ENCODE measurements at places on chromosomes 16 and 17.

DNA sequence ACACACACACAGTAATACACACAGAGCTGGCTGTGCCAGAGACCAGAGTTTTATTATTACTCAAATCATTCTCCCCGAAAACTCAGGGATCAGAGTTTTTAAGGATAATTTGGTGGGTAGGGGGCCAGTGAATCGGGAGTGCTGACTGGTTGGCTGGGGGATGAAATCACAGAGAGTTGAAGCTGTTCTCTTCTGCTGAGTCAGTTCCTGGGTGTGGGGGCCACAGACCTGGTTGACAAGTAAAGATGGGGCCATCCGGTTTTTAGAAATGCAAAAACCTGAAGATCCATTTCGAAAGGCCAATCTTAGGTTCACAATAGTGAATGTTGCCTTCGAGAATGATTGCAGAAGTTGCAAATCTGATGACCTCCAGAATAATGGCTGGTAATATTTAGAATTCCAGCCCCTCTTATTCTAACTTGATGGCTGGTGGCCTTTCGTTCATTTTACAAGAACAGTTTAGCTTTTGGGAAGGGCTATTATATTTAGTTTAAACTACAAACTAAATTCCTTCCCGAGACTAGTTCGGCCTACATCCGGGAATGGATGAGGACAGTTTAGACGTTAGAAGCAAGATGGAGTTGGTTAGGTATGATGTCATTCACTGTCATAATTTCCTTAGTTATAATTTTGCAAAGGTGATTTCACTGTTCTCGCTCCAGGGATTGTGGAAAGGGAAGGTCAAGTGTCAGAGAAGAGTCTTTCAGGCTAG, 123.2 kb downstream of the KCNJ18 start:
- DNase-seq: no peak

DNA sequence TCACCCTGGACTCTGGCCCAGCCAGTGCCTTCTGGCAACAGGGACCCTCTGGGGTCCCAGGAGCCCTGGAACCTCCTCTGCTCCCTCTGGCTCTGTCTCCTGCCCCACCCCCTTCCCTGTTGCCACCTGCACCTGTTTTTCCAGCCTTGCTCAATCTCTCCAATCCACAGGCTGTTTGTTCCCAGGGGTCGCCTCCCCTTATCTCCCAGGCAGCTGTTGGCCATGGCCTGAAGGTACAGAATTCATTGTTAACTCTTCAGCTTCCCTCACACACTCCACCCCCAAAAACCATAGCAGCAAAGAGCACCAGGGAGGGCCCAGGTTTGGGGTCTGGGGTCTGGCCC, 39.3 kb upstream of the TOB1 start:
- no peak for DNase-seq

DNA sequence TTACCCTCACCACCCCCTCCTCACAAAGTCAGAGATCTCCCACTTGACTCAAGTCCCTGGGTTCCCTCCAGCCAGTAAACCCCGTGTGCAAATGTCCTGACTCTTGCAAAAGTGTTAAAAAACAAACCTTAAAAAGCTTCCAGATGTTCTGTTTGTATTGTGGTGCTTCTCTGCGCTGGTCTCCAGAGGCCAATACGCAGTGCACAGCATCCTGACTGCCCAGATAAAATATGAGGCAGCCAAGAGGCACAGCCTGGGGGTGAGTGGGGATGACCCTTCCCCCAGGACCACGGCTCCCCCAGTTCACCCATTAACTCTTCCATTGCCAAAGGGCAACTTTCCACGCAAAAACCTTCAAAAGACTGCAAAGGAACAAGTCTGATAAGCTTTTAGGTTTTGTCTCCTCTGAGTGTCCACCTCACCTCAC, 291.8 kb downstream of the SOX9 start:
- DNase-seq: no peak

DNA sequence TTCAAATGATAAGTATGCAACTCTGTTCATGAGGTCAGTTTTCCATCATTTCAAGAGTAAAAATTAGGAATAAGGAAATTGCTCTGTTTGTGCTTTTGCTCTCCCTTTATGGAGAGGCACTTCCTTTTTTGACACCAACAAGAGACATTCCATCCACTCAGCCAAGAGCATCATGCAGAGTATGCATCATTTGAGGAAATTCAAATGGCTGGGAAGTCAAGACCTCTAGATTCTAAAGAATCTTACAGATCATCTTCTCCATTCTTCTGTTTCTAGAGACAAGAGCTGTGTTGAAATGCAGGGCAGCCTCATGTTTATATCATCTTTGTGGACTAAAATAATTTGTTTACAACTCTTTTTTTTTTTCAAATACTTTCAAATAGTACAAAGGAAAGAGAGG, 669.4 kb downstream of the CDH11 start:
- DNase-seq: no peak

- DNase-seq: peak; percentile 61
Observed at GRCh38 chr16:30382111-30382881, at the start of gene SEPTIN1. Gene SEPTIN1 (minus strand): TSS chr16:30382561. CDS start chr16:30382542, 19 bp downstream.

DNA sequence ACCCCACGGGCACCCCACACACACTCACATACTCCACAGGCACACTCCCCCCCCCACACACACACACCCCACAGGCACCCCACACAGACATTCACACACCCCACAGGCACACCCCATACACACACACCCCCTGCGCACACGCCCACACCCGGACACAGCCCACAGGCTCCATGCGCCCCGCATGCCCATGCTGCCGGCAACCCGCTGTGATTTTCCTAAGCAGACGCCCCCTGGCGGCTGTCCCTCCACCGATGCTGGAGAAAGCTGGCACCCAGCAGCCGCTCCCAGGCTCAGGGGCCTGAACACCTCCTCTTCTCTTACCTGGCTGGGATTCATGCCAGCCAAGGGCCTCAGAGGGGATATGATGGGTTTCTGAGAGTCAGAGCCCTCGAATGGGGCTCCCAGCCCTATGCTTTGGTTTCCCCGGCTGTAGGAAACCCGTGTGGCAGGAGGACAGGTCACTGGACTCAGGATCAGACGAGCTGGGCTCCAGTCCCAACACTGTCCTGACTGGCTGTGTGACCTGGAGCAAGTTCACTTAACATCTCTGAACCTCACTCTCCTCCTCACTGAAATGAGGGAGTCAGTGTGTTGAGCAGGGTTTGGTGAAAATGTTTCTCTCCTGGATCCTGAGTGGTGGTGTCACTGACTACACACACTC, 19.6 kb upstream of the TNFRSF13B start:
- DNase-seq: peak; percentile 82

GRCh38 chr16:84582958-84583516, 34.8 kb downstream of the COTL1 start:
- DNase-seq: no peak

DNA sequence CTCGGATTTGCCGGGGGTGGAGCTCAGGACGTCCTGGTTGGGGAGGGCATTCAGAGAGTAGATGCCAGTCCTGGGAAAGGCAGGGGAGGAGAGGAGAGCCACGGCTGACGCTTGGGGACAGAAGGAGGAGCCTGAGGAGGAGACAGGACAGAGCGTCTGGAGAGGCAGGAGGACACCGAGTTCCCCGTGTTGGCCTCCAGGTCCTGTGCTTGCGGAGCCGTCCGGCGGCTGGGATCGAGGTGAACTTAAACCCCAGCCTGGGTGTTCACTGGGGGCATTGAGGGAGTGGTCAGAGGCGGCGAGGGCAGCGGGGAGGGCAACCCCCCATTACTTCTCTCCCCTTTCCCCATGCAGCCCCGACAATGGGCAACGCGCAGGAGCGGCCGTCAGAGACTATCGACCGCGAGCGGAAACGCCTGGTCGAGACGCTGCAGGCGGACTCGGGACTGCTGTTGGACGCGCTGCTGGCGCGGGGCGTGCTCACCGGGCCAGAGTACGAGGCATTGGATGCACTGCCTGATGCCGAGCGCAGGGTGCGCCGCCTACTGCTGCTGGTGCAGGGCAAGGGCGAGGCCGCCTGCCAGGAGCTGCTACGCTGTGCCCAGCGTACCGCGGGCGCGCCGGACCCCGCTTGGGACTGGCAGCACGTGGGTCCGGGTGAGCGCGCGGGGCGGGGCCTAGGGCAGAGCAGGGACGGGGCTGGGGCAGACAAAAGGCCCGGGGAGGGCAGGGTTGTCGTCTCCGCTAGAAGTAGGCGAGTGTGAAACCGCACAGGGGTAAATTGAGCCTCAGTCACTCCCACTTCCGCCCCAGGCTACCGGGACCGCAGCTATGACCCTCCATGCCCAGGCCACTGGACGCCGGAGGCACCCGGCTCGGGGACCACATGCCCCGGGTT, 3.7 kb downstream of the NOL3 start:
- DNase-seq: peak; percentile 56

DNA sequence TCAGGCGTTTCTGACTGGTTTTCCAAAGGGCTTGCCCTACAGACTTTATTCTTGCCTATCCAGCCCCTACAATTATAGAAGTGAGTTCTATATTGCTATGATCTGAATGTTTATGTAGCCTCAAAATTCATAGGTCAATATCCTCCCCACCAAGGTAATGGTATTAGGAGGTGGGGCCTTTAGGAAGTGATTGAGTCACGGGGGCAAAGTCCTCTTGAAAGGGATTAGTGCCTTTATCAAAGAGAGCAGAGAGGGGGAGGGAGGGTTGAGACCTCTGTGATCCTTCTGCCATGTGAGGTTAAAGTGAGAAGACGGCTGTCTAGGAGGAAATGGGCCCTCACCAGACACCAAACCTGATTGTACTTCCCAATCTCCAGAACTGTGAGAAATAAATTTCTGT, 931 bp upstream of the CPHXL start:
- no peak for DNase-seq

GRCh38 chr17:32870027-32870670, 6.8 kb downstream of the MYO1D start:
- DNase-seq: no peak

DNA sequence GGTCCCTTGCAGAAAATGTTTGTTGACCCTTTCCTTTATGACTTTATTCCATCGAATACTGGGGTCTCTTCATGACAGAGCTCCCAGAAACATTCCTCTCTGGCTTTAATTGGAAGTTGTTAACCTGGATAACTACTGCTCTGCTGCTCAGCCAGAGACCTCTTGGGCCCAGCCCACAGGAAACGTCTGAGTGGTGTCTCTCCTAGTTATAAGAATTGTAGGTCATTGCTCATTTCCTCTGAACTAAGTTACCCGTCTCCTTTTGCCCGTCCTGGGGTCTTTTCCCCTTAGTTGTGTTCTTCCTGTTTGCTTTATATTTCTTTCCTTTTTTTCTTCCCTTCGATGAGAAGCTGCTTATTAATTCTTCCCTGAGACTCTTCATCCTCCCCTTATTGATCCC, 9.0 kb downstream of the MAP2K6 start:
- DNase-seq: no peak

DNA sequence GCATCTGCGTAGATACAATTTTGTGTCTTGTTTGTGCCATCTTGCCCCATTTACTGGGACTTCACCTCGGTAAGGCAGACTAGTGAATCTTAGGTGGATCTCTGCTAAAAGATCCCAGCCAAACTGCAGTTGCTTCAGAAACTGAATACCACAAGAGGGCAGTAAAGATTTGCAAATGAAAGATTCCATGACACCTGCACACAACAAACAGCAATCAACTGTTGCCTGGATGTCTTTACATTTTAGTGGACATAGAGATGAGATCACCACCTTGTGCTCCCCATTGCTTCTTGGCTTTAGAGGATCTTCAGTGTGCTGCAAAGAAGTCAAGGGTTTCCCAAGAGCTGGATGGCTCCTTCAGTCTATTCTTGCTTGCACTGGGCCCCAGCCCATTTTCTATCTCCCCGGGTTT, 119.2 kb upstream of the CACNG5 start:
- no peak for DNase-seq

DNA sequence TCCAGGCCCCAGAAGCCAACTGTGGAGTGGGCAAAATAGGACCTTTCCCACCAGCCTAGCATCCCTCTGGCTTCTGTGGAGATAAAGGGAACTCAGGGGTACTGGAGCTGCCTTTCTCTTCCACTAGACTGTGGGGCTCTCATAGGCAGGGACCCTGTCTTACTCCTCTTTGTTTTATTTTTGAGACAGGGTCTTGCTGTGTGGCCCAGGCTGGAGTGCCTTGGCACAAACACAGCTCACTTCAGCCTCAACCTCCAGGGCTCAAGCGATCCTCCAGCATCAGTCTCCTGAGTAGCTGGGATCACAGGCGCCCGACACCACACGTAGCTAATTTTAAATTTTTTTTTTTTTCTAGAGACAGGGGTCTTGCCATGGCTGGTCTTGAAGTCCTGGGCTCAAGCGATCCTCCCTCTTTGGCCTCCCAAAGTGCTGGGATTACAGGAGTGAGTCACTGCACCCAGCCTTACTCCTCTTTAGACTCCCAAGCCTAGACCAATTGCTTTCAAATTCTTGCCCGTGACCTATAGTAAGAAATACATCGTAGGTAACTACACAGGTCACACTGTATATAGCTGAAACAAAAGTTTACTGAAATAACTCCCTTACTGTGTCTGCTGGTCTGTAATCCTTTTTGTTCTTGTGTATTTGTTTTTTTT, 2.6 kb downstream of the RAI1 start:
- DNase-seq: no peak

DNA sequence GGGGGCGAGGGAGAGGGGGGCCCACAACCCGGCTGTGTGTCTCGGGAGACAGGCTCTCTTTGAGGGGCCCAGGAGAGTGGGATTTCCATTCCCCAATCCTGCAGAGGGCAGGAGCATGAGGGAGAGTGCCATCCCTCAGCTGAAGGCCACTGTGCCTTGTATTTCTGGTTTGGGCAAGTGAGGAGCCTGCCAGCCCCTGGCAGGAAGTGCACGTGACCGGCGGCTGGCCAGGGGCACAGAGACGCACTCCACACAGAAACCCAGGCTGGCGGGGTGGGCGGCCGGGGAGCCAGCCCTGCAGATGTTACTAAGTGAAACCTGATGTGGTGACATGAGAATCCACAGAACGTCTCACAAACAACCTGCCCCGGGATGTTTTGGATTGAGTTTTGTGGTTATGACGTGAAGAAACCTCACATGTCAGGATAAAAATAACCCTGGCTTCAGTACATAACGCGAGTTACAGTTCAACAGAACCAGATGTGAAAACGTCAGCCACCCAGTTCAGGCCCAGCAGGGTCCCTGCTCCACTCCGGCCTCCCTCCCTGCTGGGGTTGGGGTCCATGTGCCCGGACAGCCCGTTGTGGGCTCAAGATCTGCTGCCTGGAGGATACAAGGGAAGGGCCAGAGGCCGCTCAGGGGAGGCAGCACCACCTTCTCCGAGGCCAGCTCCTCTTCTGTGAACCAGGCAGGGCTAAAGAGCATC, 51.7 kb upstream of the MTSS2 start:
- peak; percentile 34 for DNase-seq

- DNase-seq: no peak
Observed at GRCh38 chr17:34423978-34424813, 61.2 kb upstream of the CCL1 start.

GRCh38 chr16:60199150-60199549, 1465.0 kb upstream of the GOT2 start:
- DNase-seq: no peak

DNA sequence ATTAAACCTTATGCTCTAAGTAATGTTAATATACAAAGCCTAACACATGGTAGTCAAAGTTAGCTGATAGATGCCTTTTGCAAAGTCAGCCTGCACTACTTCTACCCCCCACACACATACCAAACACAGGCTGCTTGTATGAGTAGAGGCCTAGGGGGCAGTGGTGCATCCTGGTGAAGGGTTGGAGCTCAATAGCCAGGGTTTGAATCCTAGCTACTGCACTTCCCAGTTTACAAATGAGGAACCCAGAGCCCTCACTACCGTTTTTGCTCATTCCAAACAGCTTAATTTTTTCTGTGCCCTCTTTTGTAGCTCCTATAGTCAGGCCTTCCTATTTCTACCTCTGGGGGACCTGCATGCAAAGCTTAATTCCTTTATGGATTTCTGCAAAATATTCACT, 18.9 kb upstream of the HYDIN start:
- DNase-seq: no peak
